ENCODE measurements at places on chromosomes 7 and 10.

- no peak for DNase-seq
These were observed 70.1 kb downstream of the HACD1 start for GRCh38 chr10:17547060-17547459.

GRCh38 chr10:127872011-127872761 is 20.6 kb downstream of the CLRN3 start:
- DNase-seq: no peak

DNA sequence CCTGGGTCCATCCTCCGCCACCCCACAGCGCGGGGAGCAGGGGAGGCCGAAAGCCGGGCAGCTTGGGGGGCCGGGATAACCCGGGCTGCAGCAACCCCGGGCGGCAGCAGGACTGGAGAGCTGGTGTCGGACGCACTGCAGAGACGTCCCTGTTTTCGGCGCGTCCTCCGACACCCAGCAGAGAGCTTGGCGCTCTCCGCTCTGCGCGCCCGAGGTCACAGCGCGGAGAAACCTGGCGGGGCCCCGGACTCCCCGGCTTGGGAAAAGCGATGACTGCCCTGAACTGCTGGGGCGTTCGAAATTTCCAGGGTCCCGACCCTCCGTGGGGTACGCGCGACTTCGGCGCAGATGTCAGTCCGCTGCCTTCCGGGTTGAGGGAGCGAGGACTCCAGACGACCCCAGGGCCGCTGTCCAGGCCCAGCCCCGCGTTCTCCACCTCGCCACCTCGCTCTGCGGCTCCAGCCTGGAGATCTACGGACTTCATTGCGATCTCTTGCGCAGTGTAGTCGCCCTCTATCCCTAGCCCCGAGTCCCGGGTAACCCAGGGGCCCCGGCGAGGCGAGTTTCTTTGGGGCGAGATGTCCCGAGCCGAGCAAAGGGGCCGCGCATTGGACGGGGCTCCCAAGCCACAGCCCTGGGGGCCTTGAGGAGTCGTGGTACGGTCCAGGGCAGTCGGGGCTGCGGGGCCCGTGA is 617 bp upstream of the FOXI2 start:
- DNase-seq: no peak

GRCh38 chr10:99785646-99786045 is 3.2 kb downstream of the ABCC2 start:
- no peak for DNase-seq

- DNase-seq: no peak
These were observed 402.0 kb downstream of the RPS24 start for GRCh38 chr10:78435484-78436221.

- DNase-seq: no peak
These were observed 319.4 kb upstream of the MYO3A start for GRCh38 chr10:25614652-25615051.

- DNase-seq: peak; percentile 32
These were observed 158.0 kb upstream of the ITGB1 start for GRCh38 chr10:33115738-33116719.

- DNase-seq: peak; percentile 13
These were observed 30.7 kb upstream of the ANTXRL start for GRCh38 chr10:46255801-46256747.

DNA sequence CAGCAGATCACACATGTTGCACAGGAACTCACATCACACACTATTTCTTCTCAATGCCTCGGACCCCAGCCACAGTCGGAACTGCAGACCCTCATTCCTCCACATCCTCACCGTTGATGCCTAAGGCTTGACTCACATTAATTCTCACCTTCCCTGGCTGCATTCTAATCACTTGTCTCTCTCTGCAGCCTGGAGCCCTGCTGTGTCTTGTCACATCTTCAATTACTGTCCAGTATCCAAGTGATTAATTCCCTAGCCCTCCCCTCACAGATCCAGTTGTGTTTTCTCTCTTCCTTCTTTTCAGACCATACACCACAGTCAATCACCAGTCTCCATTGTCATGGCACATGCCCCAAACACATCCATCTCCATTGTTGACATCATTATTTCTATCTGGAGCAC is 592.4 kb upstream of the IGFBP3 start:
- no peak for DNase-seq

- no peak for DNase-seq
These were observed 196.8 kb downstream of the REEP3 start for GRCh38 chr10:63718006-63718405.

- peak; percentile 31 for DNase-seq
These were observed 80.5 kb upstream of the RNF32 start for GRCh38 chr7:156560075-156560474.

DNA sequence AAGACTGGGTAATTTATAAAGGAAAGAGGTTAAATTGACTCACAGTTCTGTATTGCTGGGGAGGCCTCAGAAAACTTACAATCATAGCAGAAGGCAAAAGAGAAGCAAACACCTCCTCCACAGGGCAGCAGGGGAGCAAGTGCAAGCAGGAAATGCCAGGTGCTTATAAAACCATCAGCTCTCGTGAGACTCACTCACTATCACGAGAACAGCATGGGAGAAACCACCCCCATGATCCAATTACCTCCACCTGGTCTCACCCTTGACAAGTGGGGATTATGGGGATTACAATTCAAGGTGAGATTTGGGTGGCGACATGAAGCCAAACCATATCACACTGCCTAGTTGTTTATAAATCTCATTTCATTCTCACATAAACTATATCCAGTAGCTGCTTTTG is 28.0 kb upstream of the CPN1 start:
- DNase-seq: peak; percentile 18

GRCh38 chr7:100490483-100491191 is 6.9 kb downstream of the NYAP1 start:
- peak; percentile 40 for DNase-seq

DNA sequence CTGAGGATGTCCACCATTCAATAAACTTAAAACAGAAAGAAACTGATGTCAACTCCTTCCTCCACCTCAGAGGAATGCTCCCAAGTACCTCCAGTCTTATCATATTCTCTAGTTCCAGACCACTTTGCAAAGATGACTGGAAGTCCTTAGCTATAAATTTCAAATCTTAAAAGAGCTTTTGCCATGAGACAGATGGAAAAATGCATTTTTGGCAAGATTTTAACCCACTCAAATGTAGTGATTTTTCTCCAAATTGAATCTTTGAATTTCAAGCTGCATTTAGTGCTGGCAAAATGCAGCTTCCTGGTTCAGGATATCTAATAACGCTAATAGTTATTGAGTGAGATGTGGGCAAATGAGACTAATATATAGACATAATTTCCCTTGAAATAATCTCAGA is 33.2 kb downstream of the DGKI start:
- no peak for DNase-seq

DNA sequence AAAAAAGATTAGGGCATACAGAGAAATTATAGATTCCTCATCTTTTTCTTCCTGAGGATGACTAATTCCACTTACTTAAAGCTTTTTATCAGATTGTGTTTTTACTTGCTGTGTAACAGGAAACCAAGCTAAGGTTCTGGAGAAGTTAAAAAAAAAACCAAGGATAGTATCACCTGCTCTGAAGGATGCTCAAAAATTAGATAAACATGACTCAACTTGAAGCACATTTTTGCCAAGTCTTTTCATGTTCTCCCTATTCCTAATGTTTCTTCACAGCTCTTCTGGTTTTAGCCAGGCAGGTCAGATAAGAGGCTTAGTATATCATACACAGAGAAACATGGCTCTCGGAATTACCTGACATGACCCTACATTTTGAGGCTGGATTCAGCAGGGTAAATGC is 90.3 kb downstream of the CPEB3 start:
- peak; percentile 11 for DNase-seq

GRCh38 chr7:2757361-2757903 is 69.4 kb downstream of the AMZ1 start:
- peak; percentile 43 for DNase-seq

- DNase-seq: no peak
These were observed 147.2 kb upstream of the ADO start for GRCh38 chr10:62657244-62657835.

- DNase-seq: peak; percentile 63
These were observed 8.5 kb downstream of the VOPP1 start for GRCh38 chr7:55563596-55564325.

- peak; percentile 43 for DNase-seq
These were observed 82.1 kb upstream of the PDGFA start for GRCh38 chr7:601595-602340.
